Forelimb muscle (tissue), 1 donor: ENCODE measurements at places on chromosomes 2 and 18. TPM values are rescaled to one million over a fixed set of nuclear protein-coding genes. Genes with fewer than 3 reads are reported as not detected.

BABAM2 gene
- 21.9 TPM for polyA plus RNA-seq

DNA sequence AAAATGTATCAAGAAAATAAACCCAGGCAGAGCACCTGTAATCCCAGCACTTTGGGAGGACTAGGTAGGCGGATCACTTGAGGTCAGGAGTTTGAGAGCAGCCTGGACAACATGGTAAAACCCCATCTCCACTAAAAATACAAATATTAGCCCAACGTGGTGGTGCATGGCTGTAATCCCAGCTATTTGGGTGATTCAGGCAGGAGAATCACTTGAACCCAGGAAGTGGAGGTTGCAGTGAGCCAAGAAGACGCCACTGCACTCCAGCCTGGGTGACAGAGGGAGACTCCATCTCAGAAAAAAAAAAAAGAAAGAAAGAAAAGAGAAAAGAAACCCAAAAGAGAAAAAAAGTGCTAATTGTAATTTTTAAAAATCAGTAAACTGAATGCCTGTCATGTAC, 41.4 kb downstream of the DDX18 start:
- DNase-seq = no peak

- no peak for DNase-seq
Measured at GRCh38 chr2:133109772-133110171, 439.8 kb upstream of the LYPD1 start.

DNA sequence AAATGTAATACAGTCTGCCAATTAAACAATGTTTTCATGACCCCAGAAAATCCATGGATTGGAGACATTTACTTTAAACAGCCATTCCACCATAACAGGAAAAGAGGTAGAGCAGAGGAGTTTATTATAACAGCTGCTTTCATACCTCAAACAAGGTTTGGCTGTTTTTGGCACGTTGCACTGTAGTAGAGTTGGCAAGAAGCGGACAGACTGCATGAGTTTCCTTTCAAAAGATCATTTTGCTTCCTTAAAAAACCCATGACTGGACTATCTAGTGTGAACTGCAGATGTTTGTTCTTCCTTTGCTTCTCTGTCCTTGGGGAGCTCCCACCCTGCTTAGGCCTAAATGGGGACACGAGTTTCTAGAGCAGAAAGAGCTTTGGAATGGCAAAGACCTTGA, 108.5 kb upstream of the THOC1 start:
- no peak for DNase-seq

DNA sequence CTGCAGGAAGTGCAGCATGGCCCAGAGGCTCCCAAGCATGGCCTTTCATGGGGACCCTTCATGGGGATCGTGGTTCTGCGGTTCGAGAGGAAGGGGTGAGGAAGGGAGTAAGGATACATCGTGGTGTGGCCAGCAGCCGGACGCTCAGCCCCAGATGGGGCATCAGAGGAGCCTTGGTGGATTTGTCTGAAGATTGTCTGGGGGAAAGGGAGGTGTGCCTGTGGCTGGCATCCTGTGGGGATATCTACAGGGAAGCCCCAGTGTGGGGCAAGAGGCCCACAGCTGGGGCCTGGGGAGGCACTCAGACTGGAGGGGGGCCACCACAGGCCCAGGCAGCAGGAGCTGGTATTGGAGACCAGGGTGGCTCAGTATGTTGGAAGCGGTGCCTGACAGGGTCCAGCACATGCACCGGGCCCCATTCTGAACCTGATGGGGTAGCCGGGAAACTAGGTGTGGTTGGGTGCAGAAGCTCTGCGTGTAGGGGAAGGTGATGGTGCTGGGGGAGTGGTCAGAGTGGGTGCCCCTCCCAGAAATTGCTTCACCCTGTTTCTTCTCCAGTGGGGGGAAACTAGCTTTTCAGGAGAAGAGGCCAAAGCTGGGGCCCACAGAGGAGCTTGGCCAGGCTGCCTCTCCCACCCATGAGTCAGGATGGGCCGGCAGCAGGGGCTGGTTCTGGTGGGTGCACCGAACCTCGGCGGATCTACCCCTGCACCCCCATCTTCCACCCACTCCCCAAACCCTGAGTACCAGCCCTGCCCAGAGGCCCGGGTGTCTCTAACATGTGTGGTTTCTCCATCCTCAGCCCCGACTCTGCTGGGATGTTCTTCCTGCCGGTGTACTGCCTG, 274.4 kb upstream of the HDAC4 start:
- no peak for DNase-seq

DNA sequence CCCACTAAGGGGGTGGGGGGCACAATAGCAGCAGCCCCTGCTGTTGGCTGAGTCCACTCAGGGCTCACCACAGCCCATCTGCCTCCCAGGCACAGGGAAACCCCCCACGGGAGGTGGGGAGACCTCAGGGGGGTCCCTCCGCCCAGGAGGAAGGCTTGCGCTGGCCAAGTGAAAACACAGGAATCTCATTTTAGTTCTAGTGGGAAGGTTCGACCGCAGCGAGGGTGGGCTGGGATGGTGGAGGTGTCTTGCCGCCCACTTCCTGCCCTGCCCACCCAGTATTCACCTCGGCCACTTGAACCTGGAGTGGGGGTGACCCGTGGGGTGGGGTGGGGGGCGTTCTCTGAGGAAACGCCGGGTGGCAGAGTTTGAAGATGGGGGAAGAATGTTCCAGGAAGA, 6.9 kb upstream of the BOK start:
- DNase-seq = no peak

GRCh38 chr2:132667706-132668105, 2.3 kb downstream of the LYPD1 start:
- no peak for DNase-seq

DNA sequence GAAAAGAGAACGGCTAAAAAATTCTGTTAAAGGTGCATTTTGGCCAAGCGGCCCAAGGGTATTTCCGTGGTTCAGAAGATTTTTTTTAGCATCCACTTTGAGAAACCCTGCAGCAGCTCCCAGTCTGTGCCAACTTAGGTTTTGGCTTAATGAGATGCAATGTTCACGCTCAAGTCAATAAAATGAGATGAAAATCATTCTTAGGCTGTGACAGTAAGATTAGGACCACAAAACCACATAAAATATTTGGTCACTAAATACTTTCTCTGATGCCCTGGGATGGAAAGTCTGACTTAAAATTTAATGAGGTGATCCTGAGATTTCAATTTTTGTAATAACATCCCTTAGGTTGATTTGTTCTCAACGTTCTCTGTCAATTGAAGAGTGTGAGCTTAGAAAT, 74.2 kb upstream of the FHL2 start:
- no peak for DNase-seq

DNA sequence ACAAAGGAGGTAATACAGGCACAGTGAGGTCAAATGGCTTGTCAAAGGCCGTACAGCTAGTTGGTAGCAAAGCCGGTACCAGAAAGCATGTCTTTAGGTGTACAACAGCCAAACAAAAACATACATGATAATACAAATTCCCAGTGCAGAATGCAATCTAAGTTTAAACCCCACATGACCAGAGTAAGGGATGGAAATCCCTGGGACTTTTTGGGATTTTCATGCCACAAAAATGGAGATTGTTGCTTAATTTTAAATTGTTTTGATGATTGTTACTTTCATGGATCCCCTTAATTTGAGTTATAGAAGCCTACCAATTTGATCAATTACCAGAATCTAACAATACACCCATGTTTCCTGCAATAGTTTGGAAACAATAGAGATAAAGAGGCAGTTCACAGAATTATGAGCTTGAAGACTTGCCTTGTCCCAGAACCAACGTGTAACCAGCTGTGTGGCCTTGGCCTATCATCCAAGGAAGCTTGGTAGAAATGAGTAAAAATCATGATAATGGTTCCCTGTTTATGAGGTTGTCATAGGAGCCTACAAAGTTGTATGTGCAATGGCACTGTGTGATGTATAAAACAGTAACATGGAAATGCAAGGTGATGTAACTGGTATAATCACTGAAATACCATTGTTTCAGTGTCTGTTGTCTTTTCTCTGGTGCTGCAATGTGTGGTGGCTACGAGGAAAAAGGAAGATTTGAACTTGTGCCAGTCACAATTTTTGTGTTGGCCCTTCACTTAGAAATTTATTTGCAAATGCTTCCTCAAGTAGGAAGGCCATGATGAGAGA, 85.3 kb downstream of the ZEB2 start:
- no peak for DNase-seq

GRCh38 chr18:65287652-65288051, 463.2 kb upstream of the CDH7 start:
- DNase-seq = no peak

GRCh38 chr18:48990481-48991318, 39.9 kb upstream of the SMAD7 start:
- DNase-seq = no peak

DNA sequence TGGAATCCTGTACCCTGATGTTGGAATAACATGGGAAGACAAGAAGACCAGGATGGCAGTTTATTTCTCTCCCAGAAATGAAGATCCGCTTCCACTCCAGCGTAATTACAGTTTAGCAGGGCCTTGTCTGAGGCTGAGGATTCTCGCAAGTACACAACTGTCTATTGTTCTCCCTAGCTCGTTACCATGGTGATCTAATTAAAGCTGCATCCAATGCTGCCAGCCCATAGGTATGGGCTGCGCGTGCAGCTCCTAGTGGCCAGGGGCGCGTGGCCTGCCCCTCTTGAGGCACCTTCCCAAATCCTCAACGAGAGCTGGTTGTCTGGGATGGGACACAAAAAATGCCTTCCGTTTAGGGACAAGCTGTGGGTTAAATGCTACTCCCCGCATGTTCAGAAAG, 344.9 kb downstream of the CYRIA start:
- DNase-seq = no peak

DNA sequence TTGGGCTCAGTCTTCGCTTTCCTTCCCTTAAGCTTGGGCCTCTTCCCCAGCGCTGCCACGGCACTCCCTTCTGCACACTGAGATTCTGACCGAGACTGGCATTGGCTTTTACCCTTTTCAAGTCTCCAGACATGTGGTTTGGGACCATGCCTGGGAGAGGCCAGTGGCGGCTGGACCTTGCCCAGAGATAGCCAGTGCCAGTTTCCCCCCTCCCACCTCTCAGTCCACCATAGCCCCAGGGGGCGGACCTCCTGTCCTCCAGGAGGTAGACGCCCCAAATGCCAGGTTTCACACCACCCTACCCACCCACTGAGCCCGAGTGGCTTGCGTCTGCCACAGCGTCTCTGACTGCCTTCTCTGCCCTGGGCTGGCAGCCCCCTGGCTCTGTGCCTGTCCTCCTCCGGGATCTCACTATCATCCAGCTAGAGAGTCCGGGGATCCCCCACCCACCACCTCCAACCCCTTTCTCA, 47.7 kb downstream of the INPP5D start:
- no peak for DNase-seq

DNA sequence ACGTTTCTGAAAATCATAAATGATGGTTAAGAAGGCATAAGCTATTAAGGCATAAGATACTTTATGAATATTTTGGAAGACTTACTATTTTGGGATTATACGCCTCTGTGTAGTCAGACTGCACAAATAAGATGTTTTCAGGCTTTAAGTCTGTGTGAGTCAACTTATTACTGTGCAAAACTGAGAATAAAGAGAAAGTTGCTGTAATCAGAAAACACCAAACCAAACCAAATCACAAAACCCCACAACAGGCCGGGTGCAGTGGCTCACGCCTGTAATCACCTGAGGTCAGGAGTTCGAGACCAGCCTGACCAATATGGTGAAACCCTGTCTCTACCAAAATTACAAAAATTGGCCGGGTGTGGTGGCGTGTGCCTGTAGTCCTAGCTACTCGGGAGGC, 7.7 kb downstream of the CLK1 start:
- DNase-seq = no peak

- no peak for DNase-seq
Measured at GRCh38 chr2:20081841-20082240, 30.4 kb upstream of the LAPTM4A start.

- DNase-seq = no peak
Measured at GRCh38 chr2:235701206-235701981, 207.6 kb downstream of the AGAP1 start.
